WTC11 (cell line): ENCODE measurements at places on chromosomes 6 and 20.

DNA sequence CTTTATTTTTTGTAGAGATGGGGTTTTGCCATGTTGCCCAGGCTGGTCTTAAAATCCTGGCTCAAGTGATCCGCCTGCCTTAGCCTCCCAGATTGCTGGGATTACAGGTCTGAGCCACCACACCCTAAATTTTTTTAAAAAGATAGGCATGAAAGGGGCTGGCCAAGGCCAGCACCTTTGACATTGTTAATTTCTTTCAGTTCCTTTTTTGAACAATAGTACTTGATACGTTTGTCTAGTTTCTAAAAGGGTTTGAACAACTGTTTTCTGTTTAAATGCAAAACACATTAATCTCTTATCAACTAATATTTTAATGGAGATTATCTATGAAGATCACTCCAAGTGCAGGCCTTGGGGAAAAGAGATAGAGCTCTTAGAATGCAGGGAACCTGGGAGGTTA lies 37.6 kb upstream of the PTPRK start:
- DNase-seq: no peak

DNA sequence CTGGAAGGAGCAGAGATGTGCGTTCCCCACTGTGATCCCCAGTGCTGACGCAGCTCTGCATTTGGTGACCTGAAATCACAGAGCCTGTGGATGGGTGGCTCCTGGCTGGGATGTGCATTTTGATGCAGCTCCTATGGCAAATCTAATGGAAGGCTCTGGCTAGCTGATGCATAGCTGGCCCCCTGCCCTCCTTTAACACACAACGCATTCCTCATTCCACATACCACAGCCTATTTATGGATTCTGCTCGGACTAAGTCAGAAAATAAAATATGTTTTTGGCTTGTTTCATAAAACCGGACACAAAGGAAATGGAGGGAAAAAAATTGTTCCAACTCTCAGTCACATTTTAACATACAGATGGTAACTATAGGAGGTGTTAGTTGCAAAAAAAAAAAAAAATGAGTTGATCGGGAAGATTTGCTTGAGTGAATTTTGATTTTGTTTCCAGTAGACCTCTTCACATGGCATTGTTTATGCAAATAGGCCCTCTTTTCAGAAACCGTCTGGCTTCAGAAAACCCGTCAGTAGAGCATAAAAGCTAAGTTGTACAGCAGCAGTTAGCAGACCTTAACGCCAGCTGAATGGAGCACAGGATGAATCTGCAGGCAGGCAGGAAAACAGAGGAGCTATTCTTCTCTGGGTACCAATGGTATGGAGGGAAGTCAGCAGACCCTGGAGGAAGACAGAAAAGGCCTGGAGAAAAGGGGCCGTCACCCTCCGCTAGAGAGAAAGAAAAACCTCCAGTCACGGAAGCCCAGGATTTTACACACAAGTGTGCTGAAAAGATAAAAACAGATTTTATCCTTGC lies 215.4 kb downstream of the HDGFL1 start:
- no peak for DNase-seq

- no peak for DNase-seq
Observed at GRCh38 chr6:3847521-3847920, 1.7 kb upstream of the FAM50B start.

DNA sequence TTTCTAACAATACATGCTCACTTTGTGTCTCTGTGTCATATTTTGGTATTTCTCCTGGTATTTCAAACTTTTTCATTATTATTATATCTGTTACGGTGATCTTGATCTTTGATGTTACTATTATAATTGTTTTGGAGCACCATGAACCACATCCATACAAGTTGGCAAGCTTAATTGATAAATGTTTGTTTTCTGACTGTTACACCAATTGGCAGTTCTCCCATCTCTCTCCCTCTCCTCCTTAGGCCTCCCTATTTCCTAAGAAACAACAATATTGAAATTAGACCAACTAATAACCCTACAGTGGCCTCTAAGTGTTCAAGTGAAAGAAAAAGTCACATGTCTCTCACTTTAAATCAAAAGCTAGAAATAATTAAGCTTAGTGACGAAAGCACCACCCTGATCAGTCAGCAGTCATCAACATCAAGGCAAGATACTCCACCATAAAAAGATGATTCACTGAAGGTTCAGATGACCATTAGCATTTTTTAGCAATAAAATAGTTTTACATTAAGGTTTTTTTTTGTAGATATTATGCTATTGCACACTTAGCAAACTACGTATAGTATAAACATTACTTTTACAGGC lies 61.5 kb downstream of the IBTK start:
- no peak for DNase-seq

DNA sequence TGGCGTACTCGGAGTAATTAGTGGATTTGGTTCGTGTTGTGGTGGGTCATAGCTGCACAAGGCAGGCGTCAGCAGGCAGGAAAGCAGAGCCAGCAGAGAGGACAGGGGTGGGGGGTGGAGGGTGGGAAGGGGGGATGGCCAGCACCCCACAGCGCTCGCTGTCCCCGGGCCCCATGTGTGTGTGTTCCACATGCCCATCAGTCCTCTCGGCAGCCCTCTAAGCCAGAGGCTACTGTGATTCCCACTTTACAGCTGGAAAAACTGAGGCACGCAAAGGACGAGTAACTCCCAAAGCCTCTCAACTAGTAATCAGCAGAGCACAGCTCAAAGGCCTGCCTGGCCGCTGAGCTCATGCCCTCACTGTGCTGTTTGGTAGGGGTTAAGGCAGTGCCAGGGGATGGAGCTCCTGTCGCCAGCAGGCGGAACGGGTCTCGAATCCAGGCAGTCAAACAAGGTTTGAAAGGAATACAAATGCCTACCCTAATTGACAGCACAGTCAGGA lies 175.2 kb downstream of the ZDHHC14 start:
- DNase-seq: no peak

- DNase-seq: no peak
Observed at GRCh38 chr6:98976674-98977385, 29.1 kb upstream of the FBXL4 start.

- no peak for DNase-seq
Observed at GRCh38 chr20:44426879-44427790, 48.5 kb upstream of the TTPAL start.

DNA sequence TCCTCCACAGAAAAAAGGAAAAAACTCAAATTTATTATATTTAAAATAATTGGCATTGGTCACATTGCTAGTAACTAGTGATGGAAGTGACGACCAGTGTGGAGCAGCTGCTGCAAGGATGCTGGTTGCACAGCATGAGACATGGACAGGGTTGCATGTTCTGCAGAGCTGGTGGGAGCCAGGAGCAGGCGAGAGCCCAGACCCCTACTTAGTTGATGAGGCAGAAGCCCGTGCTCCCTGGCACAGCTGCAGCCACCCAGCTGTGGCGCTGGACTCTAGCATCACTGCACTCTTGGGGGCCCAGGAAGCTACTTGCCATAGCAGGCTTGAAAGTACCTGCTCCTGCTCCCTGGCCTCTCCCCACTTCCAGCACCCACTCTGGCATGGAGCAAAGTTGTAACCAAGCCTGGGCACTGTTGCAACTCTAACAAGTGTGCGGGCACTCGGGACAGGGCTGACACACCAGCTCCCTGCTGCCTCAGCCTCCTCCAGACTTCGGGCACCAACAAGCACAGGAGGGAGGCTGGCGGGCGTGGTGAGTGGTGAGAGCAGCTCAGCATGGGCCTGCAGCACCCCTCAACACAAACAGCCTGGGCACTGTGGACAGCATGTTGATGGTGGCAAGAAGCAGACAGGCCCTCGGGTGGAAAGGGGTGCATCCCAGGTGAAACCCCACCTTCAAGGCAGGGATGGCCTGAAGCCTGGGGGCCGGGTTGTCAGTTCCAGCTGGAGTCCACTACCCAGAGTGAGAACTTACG lies 69.6 kb downstream of the EYS start:
- no peak for DNase-seq

DNA sequence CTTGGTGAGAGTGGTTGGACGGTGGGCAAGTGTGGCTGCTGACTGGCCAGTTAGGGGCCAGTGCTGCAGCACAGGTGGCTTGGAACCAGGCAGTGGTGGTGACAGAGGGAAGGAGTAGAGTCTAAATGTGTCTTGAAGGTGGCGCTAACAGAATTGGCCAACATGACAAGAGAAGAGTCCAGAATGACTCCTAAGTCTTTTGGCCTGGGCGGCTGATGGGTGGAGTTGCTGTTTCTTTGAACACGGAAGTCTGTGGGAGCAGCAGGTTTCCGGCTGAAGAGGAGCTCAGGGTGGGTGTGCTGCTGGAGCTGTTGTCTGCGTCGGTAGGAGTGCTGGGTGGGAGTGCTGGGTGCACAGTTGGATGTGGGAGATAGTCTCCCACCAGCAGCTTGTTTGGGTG lies 10.1 kb downstream of the LSM14B start:
- no peak for DNase-seq

DNA sequence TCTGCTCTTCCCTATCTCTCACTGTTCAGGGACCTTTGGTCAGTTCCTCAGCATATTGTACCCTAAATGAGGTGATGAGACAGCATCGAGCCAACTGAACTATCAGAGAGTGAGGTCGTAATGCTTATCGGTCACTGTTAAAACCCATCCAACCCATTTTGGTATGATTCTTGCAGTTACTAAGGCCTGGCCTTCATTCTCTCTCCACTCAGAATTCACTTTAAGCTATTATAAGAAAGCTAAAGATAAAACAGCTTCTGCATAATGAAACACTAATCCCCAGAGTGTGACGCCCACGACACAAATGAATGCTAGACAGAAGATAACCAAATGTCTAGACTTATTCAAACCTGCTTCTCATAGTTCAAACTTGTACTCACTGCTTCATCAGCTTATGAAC lies 175.8 kb downstream of the GMPR start:
- no peak for DNase-seq
